ENCODE measurements at places on chromosomes 4 and X.

- no peak for DNase-seq
These were observed at the start of gene ZCCHC18 for GRCh38 chrX:104112326-104112951. ZCCHC18 (plus strand) TSS chrX:104112523; CDS start chrX:104114112, 1,589 bp downstream.

- DNase-seq = no peak
These were observed 247.9 kb downstream of the HNRNPD start for GRCh38 chr4:82125787-82126297.

GRCh38 chr4:182074810-182075209 is 168.4 kb upstream of the TENM3 start:
- DNase-seq = no peak

GRCh38 chr4:113101669-113102068 is 52.2 kb downstream of the ANK2 start:
- DNase-seq = no peak

GRCh38 chr4:132866616-132867015 is 282.5 kb upstream of the PCDH10 start:
- no peak for DNase-seq
